IPS DF 6.9 (cell line): ENCODE measurements at places on chromosomes 11 and 22.

DNA sequence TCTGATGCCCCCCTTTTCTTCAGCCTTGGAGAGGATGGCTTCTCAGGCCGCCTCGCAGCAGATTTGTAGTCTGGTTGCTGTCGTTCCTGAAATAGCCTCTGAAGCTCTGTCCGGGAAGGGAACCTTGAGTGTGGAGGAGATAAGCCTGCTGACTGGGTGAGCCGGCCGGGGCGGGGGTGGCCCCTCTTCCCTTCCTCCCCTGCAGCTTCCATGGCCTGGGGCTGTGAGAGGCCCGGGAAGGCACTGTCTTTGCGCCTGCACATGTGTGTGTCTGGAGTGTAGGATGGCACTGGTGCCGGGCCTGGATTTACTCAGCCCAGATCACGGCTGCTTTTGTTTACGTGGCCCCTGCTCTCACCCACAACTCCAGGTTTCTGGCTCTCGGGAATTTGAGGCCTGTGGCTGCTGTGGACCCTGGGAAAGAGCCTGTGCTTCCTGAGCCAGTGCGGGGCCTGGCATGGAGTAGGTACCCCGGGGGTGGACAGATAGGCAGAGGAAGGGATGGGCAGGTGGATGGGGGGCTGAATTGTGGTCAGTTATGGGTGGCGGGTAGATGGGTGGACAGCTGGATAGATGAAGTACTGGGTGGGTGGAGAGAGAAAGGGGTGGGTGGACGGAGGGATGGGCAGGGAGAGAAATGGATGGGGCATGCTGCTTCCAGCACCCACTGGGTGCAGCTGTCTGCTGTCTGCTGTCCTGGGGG is 16.6 kb downstream of the KCNQ1 start:
- DNase-seq: no peak

DNA sequence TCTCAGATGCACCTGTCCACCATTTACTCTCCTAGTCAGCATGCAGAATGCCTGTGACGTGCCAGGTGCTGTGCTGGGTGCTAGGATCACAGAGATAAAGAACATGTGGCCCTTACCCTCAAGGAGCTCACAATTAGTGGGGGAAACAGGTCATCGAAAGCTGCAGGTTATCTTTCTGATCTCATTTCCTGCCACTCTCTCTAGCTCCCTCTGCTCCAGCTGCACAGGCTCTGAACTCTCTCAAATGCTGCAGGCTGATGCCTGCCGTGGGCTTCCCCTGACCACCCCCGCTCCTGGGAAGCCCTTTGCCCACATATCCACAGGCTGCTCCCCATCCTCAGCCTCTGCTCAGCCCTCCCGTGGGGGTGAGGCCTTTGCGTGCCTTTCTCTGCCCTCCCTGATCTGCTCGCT is 29.6 kb downstream of the SHANK3 start:
- no peak for DNase-seq

GRCh38 chr11:70544067-70544773 is 145.9 kb downstream of the CTTN start:
- DNase-seq: no peak

- no peak for DNase-seq
Measured at GRCh38 chr11:73200256-73200655, 17.8 kb upstream of the P2RY2 start.

GRCh38 chr22:20031732-20032406 is 11.0 kb downstream of the TANGO2 start:
- DNase-seq: no peak

DNA sequence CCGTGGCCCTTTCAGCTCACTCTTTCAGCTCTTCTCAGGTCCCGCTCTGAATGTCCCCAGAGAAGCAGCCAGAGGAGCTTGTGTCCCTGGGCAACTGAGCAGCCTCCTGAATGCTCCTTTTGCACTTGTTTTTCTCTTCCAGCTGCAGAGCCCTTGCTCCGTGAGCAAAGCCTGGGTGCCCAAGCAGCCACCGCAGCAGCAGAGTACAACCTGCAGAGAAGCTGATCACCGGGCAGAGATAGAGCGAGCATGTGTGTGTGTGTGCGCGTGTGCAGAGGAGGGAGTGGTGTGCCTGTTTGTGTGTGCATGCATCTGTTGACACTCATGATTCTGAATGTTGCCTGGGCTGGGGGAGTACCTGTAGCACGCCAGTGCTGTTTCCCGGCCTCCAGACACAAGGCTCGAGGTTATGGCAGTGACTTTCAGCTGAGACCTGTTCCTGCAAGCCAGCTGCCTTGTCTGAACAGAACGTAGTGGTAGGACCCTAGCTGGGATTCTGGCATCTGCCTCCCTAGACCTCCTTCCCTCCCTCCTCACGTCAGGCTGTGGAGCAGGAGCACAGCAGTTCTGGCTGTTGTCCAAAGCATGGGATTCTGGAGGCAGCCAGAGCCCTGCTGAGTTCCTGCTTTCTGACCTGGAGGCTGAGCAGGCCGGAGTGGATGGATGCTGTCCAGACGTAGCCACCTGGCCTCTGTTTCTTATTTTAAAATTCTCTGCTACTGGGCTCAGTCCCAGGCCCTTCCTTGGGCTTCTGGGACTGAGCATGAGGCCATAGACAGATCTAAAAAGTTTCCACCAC is 4.5 kb upstream of the MAPK8IP1 start:
- DNase-seq: no peak

DNA sequence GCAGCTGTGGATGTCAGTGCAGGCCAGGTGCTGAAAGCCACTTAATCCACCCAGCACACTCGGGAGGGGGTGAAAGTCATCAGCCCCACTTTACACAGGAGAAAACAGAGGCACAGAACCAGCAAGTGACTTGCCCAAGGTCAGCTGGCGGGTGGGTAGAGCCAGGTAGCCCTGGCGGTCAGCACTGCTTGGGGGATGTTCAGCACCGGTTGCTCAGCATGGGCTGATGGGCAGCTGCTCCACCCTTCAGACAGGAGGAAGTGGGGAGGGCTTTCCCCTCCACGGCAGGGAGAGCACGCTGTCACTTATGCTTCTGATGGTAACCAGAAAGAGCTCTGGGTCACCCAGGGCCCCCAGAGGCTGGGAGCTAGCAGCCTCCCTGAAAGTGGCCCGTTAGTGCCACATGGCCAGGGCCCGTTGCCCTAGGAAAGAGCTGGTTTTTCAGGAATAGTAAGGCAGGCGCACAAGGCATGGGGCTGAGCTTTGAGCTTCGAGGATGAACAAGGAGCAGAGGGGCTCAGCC is 417.9 kb downstream of the CTTN start:
- DNase-seq: no peak

DNA sequence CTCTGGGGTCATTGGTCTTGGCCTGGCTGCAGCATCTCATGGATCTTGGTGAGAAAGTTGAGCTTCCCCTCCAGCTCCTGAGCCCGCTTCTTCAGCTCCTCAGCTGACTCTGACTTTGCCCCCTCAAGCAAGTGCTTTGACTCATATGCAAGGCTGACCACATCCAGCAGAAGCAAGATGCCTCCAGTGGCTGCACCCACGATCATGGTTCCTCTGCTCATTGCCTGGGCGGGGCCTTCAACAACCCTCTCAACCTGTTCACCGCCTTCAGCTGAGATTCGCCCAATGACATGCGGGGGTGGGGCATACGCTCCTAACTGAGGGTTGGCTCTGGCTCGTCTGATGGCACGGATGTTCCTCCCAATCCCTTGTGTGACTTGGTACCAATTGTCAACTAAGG is 11.9 kb downstream of the APOL2 start:
- DNase-seq: no peak

DNA sequence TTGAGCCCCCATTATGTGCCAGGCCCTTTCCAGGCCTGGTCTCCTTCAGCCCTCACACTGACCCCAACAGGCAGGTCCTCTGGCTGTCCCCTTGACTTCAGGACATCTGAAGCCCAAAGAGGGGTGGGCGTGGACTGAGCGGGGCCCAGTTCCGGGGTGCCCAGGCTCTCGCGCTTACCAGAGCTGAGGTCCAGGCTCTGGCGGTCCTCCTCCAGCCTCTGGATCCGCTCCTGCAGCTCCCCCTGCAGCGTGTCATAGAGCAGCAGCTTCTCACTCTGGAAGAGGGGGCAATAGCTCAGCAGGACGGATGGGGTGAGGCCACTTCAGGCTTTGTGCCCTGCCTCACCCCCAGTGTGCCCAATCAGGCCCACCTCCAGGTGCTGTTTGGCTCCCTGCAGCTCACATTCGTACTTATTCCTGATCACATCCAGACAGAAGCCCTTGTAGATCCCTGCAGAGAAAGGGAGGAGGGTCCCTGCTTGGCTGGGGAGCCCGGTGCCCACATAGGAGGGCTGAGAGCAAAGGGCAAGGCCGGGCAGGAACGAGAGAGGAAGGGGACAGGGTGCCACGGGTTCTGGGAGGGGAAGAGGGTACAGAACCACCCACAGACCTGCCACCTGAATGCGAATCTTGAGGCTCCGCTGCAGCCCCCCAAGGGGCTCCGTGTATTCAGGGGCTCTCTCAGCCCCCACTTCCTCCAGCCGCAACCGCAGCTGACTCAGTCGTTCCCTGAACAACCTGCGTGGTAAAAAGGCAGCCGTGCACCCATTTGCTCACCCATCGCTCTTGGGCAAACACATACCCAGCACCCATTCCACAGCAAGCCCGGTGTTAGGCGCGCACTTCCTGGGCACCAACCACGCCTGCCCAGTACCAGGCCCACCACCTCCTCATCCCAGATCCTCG is 4.1 kb downstream of the BRMS1 start:
- DNase-seq: no peak

GRCh38 chr11:2940147-2940920 is 11.1 kb upstream of the PHLDA2 start:
- DNase-seq: no peak

- DNase-seq: no peak
Measured at GRCh38 chr22:29149841-29150555, 55.7 kb upstream of the EMID1 start.

GRCh38 chr11:69180226-69180625 is 24.5 kb downstream of the SMIM38 start:
- DNase-seq: no peak

GRCh38 chr11:35313760-35314153 is 105.6 kb downstream of the SLC1A2 start:
- no peak for DNase-seq

DNA sequence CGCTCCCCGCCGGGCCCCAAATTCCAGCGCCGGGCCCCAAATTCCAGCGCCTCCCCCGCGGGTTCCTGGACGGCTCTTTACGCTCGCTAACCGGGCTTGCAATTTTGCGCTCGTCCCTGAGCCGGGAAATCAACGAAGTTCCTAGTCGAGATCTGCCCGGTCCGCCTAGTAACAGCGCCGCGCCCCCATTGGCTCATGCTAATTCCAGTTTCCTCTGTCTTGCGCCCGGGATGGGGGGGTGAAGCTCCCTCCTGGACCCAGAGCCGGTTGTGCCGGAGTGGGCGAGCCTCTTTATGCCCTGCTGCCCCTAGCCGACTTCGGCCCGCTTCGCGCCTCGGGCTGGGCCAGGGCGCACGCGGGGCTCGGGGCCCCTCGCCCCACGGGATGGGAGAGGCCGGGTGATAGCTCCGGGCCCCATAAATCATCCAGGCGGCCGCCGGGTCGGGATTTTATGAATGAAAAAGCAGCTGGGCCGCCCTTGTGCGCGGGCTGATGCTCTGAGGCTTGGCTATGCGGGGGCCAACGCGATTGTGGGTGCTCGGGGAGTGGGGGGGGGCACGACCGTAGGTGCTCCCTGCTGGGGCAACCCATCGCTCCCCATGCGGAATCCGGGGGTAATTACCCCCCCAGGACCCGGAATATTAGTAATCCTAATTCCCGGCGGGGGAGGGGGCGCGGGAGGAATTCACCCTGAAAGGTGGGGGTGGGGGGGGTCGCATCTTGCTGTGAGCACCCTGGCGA is 1.8 kb upstream of the CCND1 start:
- DNase-seq: peak; percentile 87

- no peak for DNase-seq
Measured at GRCh38 chr11:37704791-37705190, 1106.8 kb upstream of the RAG2 start.

DNA sequence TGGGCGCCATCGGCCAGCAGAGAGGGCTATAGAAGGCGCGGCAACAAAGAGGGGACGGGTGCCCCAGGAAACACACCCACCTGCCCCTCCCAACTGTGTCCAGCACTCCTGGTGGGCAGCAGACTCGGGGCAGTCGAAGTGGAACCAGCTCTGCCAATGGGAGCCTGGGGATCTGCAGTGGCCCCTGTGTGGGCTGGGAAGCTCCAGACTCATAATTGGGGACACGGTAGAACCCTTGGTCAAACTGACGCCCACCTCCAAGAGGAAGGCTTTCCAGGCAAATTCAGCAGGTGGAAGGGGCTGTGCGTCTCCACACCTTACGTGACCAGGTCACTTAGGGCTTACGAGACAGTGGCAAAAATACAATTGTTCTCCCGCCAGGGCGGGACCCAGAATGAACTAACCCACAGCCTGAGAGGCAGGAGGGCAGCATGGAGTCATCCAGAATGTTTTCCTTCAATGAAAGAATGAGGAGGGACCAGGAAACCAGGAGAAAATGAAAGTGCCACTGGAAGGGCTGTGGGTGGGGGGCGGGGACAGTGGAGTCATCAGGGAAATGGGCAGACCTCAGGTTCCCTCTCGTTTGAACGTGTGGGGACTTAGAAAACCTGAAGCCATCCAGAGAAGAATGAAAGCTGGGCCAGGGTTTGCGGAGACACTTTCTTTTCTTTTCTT is 53.2 kb upstream of the SHANK2 start:
- DNase-seq: no peak

- DNase-seq: no peak
Measured at GRCh38 chr11:128484172-128484571, 103.2 kb downstream of the ETS1 start.

- DNase-seq: no peak
Measured at GRCh38 chr22:20128902-20129746, 2.5 kb upstream of the ZDHHC8 start.

- DNase-seq: peak; percentile 57
Measured at GRCh38 chr11:113289431-113290187, 24.8 kb upstream of the TTC12 start.

GRCh38 chr11:83088965-83089364 is 17.3 kb upstream of the RAB30 start:
- DNase-seq: no peak

GRCh38 chr22:30392661-30393321 is 4.0 kb upstream of the SEC14L2 start:
- no peak for DNase-seq

DNA sequence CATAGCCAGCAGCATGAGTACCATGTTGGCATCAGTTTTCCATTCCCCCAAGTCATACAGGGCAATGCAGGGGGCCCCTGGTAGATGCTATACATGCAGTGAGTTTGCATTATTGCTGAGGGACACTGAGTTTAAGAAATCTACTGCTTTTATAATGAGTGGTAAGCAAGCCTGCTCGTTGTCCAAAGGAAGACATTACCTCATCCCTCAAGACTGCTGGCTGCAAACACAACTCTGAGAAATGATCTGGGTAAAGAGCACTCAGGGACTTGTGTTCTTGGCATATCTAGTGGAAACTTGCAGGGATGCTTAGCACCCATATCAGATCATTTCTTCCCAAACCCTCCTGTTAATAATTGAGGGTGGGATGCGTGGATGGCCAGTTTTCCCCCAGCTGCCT is 77.9 kb downstream of the CWC15 start:
- DNase-seq: no peak

- DNase-seq: peak; percentile 86
Measured at GRCh38 chr11:92311616-92312449, 87.2 kb downstream of the FAT3 start.

DNA sequence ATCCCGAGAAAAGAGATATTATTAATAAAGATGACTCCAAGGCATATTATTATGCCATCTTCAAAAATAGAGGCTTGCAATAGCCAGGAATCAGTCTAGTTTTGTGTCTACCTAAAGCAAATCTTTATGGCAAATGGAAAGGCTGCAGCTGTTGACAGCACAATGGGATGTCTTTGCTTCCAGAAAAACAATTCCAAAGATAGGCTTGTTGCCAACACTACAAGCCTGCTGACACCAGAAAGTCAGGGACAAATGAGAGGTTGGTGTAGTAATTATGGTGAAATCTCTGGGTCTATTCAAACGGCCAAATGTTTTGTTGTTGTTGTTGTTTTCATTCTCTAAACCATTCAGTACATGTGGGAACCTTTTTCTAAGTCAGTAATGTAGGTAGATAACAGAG is 101.8 kb downstream of the LUZP2 start:
- DNase-seq: no peak
